ENCODE measurements at places on chromosomes 2 and 18. TPM values are rescaled to one million over a fixed set of nuclear protein-coding genes. Genes with fewer than 3 reads are reported as not detected.

GRCh38 chr2:240604939-240605716 lies 18.6 kb downstream of the CAPN10 start:
- no peaks in the 10 kb centered on the region for H3K4me1 ChIP-seq
- H3K36me3 ChIP-seq, result peaks cover 7% of the 10 kb centered on the region
- H3K27me3 ChIP-seq, result no peaks in the 10 kb centered on the region

GRCh38 chr18:61883547-61883946 lies 9.3 kb downstream of the RNF152 start:
- no peaks in the 10 kb centered on the region for H3K27me3 ChIP-seq
- H3K27ac ChIP-seq, result no peak overlapping the region
- H3K36me3 ChIP-seq, result no peaks in the 10 kb centered on the region
- no peak for DNase-seq
- no peaks in the 10 kb centered on the region for H3K4me1 ChIP-seq
- H3K4me3 ChIP-seq, result no peak overlapping the region

GRCh38 chr18:12305930-12306629 lies 2.0 kb upstream of the TUBB6 start:
- H3K4me3 ChIP-seq, result no peak overlapping the region
- no peak overlapping the region for H3K27ac ChIP-seq
- DNase-seq, result no peak
- peaks cover 12% of the 10 kb centered on the region for H3K4me1 ChIP-seq
- no peaks in the 10 kb centered on the region for H3K36me3 ChIP-seq

- H3K36me3 ChIP-seq, result no peaks in the 10 kb centered on the region
- H3K27ac ChIP-seq, result no peak overlapping the region
- H3K27me3 ChIP-seq, result no peaks in the 10 kb centered on the region
- no peak overlapping the region for H3K4me3 ChIP-seq
- no peak for DNase-seq
Observed at GRCh38 chr18:66895631-66896030, 291.7 kb upstream of the CDH19 start.

DNA sequence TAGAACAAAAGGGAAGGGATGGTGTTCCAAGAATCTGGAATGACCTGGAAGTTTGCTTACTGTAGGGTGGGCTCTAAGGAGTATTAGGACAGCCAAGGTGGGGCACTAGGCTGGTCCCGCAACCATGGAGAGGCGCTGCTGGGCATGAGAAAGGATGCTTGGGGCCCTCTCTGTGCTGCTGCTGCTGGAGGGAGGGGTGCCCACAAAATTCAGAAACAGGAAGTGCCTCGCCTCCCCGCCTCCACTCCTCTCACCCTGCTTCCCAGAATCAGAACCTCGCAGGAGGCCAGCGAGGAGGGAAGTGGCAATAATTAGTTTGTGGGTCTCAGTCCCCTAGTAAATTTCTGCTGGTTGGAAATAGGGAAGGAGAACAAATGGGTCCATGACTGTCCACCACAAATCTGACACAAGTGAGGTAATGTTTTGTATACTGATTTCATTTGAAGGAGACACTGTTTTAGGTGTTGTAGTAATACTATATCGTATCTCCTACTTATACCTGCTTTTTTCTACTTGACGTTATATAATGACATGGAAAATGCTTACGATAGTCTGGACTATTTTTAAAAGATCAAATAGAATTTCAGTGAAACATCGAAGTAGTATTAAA lies 7.9 kb upstream of the PDCL3 start:
- H3K4me1 ChIP-seq, result peaks cover 20% of the 10 kb centered on the region
- no peaks in the 10 kb centered on the region for H3K27me3 ChIP-seq
- no peaks in the 10 kb centered on the region for H3K36me3 ChIP-seq
- no peak overlapping the region for H3K4me3 ChIP-seq
- DNase-seq, result peak; percentile 40

The MPHOSPH10 gene
- total RNA-seq, result 36.7 TPM

Measured in CD4-positive, alpha-beta T cell (primary cell).